ENCODE measurements at places on chromosomes 1 and 21.

DNA sequence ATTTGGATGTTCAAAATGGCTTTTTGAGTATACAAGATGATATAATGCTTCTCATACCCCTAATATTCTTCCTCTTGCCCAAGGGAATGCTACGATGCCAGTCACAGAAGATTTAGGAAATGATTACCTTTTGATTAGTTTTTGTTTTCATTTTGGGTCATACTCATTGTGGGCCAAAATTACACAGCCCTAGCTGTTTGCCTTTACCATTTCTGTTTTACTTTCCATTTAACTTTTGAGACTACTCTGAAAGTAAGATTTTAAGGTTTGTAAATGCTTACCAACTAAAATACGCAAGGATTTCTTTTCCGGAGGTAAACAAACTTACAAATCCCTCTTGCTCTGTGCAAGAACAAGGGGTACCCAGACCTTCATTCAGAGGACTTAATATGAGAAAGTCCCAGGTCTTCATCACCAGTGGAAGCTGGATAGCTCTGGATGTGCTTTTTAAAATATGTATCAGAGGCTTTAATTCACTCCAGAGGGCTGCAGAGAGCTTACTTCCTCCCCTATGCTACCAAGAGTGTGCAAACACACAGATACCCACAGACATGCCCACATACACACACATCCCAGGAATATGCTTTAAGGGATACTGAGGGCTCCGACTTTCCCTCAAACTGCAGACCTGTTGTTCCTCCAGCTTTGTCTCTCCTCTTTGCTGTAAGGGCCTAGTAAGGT, 631.4 kb downstream of the SMYD3 start:
- no peak for DNase-seq

DNA sequence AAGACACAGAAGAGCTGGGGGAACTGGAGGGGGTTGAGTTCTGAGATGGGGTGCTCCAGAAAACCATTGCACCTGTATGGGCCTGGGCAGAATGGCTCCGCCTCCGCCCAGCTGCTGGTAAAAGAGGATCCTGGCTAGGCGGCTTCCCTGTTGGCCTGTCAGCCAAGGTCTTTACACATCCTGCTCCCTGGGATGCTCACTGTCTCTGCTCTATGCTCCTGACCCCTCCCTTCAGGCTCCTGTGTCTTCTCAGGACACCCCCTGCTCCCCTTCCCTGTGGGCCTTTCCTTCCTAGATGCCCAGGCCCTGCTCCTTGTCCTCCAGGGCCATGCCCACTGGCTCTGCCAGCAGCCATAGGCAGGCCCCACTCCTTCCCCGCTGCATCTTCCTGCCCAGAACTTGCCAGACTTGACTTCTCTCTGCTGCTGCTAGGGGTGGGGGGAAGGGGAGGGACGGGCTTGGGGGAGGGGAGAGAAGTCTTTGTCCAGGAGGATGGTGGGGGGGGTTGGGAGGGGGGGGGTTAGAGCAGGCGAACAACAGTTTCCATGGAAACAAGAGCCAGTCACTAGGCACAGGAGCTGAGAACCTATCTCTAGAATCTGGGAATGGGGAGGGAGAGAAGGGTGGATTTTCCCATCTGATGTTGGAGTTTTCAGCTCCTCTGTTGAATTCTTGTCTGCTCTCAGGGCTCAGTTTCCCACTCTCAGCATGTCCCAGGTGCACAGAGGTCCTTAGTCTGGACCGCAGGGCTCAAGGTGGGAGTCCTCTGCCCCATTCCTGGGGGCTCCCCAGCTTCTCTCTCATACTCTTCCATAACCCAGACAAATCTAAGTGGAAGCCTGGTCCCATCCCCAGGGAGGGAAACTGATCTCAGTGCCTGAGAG, 10.6 kb downstream of the CELSR2 start:
- no peak for DNase-seq

GRCh38 chr21:42160111-42160721, 58.7 kb upstream of the ABCG1 start:
- DNase-seq = no peak

GRCh38 chr1:114756949-114757454, 782 bp downstream of the CSDE1 start:
- DNase-seq = peak; percentile 10

DNA sequence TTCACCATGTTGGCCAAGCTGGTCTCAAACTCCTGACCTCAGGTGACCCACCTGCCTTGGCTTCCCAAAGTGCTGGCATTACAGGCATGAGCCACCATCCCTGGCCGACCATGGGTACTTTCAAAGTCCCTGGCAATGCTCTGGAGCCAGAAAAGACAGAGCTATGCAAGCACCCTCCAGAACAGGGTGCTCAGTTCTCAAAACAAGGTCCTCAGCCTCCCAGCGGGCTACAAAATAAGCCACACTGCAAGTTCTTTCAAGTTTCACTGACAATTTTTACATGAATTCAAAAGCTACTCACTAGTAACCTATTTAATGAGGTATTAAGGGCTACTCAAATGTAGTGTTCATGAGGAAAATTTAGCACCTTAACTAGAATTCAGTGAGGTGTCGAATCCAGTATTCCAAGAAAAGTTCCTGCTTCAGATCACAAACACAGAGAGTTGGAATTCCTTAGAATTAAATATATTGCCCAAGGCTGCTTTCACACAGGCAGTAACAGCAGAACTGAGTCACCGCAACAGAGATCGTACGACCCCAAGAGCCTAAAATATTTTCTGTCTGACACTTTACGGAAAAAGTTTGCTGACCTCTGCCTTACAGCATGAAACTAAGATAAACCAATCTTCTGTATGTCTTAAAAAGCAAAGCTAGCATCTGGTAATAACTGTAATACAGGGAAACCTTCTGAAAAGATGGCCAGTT, 60.7 kb downstream of the HSF2BP start:
- no peak for DNase-seq

GRCh38 chr1:3527774-3528173, 73.3 kb downstream of the ARHGEF16 start:
- DNase-seq = no peak

GRCh38 chr1:70396607-70397006, 14.5 kb upstream of the CTH start:
- no peak for DNase-seq

DNA sequence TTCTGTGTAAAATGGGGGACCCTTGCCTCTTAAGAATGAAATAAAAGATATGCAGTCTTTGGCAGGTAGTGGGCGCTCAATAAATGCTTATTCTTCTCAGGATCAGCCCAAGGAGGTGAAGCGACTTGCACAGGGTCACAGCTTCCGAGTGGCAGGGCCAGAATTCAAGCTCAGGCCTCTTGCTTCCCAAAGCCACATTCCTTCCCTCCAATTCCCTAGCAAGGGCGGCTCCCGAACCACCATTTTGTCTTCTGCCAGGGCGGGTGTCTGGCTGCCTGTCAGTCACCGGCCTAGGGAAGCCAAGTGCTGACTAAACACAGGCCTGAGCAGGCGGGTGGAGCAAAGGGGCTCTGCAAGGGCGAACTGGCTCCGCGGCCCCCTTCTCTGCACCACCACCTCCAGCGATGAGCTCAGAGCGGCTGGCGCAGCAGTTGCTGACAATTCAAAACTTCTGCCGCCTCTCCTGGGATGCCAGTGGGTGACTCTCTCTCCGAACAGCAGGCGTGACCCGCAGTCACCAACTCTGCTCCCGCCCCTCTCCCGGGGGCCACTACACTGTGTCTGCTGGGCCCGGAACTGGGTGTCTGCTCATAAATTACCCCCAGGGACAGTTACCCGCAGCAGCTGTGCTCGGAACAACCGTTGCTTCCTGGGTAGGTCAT, 10.8 kb downstream of the GPR3 start:
- DNase-seq = peak; percentile 53

- DNase-seq = no peak
These were observed 12.5 kb downstream of the BPNT1 start for GRCh38 chr1:220076861-220077762.

DNA sequence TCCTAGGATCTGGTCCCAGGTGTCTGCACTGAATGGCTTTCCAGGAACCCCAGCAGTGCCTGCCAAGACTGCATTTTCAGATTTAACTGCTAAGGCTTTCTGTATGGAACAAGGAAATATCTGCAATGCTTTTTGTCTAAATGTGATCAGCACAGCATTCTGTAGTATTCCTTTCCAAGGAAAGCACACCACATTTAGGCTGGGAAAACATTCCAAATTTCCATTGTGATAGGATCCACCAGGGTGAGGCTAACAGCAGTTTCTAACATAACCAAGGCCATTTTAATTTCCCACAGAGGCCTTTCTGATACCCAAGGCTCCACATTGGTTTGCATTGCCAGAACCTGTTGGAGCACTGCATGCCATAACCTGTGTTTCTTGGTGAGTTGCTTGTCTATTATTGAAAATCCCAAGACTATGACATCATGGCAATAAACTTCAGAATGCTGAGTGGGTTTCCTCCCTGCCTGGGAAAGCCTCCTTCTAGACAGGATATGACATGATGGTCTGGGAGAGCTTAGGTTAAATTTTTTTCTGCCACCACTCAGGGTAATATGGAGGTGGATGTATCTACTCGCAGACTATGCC, 23.3 kb upstream of the PTGFRN start:
- DNase-seq = no peak

GRCh38 chr1:179866616-179867015, 11.0 kb downstream of the TOR1AIP2 start:
- DNase-seq = no peak

- no peak for DNase-seq
These were observed 21.5 kb upstream of the FMN2 start for GRCh38 chr1:240070188-240070587.

DNA sequence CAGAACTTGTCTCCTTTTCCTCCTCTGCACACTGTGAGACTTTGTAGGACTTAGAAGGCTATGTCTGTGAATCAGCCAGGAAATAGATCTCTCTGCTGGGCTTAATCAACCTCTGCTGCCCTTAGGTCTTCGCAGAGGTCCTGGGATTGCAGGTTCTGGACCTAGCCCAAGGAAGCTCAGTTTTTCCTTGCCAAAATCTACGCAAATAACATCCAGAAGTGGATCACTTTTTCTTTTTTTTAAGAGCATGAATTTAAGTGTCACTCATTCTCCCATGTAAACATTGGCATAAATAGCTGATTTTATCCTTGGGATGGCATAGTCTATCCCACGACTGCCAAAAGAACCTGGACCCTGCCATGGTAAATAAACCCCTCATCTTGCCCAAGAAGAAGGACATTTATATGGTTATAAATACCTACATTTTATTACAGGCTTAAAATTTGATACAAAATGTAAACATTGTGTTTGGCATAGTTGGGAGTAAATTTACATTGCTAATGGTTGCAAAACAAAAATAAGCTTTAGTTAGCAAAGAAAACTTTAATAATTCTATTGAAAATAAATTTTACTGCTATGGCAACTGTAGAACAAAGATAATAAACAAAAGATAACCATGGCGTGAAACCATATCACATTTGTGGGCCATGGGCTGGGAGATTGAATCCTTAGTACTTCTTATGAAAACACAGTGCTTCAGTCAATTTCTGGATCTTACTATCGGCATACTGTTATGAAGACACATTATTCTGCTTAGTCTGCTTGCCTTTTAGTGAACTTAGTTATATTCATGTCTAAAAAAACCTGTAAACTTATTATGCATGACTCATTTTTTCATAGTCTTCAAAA, 24.5 kb upstream of the DISC1 start:
- no peak for DNase-seq

DNA sequence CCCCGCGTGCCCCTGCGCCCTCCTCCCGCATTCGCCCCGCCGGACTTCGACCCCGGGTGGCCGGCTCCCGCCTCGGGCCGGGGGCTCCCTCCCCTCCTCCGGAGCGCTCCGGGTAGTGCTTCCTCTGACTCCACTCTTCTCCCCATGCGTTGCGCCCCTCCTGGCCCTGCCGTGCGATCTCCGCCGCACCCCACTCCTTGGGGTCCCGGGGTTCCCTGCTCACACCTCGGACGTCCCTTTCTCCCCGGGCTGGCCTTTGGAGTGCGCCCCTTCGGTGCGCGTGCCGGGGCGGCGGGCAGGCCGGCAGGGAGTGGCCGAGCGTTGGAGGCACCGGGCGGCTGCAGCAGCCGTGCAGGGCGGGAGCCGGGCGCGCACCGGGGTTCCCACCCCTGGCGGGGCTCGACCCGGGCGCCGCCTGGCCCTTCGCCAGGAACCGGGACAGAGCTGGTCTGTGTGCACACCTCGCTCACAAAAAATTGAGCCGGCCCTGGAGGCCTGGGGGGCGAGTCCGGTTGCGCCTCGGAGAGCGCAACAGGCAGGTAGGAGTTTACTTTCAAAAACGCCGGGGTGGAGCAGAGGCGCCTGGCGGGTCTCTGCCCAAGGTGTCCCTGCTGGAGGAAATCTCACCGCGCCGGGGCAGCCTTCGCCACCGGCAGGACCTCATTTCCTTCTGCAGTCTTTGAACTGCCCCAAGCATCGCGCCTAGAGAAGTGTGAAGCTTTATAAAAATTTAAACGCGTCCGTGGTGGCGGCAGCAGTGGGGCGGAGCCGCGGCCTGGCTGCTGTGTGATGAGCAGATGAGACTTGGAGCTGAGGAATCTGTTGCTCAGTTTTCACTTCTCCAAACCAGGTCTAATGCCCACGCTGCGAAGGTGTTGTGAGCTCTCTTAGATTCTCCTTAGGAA, 650 bp downstream of the VANGL1 start:
- peak; percentile 11 for DNase-seq

- no peak for DNase-seq
These were observed 251.4 kb upstream of the B3GALT2 start for GRCh38 chr1:193437785-193438184.

DNA sequence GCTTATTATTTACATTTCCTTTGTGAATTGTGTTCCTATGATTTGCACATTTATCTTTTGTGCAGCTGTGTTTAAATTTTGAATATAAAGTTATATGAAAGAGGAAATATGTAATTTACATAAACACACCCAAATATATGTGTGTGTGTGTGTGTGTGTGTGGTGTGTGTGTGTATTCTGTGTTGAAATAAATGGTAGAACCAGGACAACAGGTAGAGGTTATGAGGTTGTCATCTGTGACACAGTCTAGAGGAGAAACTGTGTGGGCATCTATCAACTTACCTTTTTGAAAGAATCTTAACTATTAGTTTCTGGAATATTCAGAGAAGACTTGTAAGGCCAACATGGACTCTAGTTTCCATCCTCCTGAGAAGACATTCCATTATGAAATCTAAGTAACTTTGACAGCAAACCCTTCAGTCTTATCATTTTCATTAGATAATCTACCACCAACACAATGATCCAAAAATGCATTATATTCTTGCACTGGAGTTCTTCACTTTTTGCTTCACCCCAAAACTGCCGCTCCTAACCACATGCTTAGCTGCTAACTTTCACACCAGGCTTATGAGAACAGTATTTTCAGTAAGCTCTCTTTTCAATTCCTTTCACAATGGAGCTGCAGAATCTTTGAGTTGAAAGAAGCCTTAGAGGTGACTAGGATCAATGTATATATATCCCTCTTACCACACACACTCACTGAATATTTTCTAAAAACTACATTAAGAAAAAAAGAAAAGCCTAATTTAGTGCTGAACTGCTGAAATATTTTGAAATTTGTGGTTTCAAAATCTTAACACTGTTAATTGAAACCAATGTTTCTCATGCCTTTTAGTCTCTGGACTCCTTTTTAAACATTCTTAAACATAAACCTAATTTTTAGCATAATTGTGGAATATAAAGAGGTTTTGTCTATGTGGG, 21.8 kb downstream of the PTPRC start:
- DNase-seq = no peak

DNA sequence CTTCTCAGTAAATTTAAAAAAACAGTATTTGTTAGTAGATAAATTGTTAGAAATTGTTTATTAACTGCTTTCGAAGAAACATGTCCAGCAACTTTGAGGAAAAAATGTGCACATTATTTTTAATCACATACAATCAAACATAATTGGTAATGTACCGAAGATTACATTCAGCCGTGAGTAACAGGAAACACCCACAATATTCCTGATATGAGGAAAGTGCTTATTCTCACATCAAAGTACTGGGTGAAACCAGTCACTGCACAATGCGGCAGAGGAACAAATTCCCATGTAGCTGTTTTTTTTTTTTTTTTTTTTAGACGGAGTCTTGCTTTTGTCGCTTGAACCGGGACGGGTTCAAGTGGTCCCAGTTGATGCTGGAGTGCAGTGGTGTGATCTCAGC, 9.7 kb downstream of the ACBD3 start:
- DNase-seq = no peak
